ENCODE measurements at places on chromosomes 16 and 17.

- DNase-seq, result no peak
Measured at GRCh38 chr17:78249818-78250806, 18.7 kb downstream of the TMEM235 start.

DNA sequence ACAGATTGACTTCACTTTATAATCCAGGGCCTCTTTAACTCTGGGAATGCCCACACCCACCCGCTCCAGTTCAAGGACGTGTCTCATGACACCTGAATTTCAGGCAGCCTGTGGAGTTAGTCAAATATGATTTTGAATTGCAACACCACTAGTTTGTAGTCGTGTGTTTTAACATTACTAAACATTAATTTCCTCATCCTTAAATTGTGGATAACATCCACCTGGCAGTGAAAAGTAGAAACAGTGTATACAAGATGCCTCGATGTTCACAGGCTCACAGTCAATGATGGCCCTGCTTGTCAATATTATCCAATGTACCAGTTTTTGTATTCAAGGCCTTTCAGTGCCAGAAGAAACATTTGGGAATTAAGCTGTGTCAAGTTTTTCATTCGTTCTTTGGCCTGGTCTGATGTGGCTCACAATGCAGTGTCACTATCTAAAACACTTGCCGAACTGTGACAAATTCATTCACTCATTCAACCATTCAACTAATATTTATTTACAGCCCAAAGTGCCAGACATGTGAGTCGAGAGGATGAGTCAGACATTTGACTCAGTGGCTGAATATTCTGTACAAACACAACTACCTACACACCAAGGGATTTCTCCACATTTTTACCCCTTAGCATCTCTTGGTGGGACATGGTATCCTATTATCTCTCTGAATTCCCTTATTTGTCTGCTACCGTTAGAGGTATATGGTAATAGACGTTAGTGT is 1.4 kb downstream of the MEIOB start:
- DNase-seq, result no peak

DNA sequence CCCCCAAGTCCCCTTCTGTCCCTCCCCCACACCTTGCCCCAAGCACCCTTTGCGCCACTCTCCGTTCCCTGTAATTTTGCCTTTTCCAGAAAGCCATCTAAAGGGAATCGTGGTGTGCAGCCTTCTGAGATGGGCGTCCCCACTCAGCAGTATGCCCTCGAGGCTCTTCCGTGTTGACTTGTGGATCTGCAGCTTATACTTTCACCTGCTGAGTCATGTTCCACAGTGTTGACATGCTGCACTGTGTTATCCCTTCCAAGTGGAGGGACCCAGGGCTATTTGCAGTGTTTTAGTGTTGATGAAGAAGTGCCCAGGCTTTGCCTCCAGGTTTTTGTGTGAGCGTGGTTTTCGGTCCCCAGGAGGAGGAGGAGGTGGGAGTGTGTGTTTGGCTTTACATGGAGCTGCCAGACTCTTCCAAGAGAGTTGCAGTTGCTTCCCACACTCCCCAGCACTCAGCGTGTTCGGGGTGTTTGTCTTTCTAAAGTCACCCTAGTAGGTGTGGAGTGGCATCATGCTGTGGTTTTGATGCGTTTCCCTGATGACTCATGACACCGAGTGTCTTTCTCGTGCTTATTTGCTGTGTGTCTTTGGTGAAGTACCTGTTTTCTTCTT is 32.1 kb upstream of the JPT2 start:
- DNase-seq, result peak; percentile 9

GRCh38 chr17:17706140-17707060 is 25.1 kb downstream of the RAI1 start:
- DNase-seq, result no peak

All from stimulated activated CD4-positive, alpha-beta T cell treated with anti-CD3 and anti-CD28 coated beads, Interleukin-12 subunit alpha, Interleukin-12 subunit beta, amount 100 ng/mL, for 4 hours (primary cell).